SIG-M5 (cell line): ENCODE measurements at places on chromosomes 11 and 22.
A peak's percentile ranks its signal among the peaks of the same experiment; 100 is the strongest.

DNA sequence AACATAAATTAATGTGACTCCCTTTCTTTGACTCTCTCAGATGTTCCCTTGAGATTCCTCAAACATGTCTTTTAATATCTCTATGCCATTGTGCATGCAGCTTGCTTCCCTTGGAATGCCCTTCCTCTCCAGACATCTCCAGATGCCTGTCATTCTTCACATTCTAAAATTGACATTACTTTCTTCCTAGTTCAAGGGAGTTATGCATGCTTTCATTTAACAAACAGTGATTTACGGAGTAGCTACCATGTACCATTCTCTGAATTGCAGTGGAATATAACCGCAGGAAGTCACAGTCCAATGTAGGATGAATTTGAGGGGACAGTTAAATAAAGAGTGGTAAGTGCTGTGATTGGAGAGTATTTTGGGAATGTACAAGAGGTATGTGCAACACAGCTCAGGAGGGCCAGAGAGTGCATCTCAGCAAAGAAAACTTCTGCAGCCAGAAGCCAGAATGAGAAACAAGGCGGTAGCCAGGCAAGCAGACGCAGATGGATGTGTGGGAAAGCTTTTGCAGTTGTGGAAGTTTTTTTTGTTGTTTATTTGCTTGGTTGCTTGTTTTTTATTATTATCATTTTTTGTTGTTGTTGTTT is 18.7 kb downstream of the MMP10 start:
- no peak for DNase-seq

GRCh38 chr11:6615046-6615445 is 3.0 kb upstream of the TAF10 start:
- DNase-seq, result no peak

DNA sequence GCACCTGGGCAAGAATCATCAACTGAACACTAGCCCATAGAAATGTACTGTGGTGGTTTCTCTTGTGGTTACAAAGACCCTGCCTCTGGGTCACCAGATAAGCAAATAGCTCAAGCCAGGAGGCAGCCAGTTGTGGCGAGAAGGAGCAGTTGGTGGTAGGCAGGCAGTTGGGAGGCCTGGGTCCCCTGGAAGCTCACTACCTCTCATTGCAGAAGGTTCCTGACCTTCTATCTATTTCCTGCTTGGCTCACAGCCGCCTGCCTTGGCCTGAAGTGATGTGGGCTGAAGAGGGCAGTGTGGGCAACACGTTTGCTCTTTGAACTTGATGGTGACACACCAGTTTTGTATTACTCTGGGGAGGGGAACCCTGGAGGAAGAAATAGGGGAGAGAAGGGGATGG is 34.7 kb downstream of the NECTIN1 start:
- DNase-seq, result no peak

- DNase-seq, result no peak
Observed at GRCh38 chr11:70547386-70547785, 149.1 kb downstream of the CTTN start.

GRCh38 chr11:3781423-3781822 is 15.9 kb downstream of the NUP98 start:
- peak; percentile 38 for DNase-seq

GRCh38 chr22:49415151-49415951 is 412.3 kb downstream of the BRD1 start:
- no peak for DNase-seq

GRCh38 chr11:2944530-2944929 is 15.3 kb upstream of the PHLDA2 start:
- no peak for DNase-seq

- DNase-seq, result no peak
Observed at GRCh38 chr11:2305140-2305778, 3.4 kb downstream of the TSPAN32 start.

DNA sequence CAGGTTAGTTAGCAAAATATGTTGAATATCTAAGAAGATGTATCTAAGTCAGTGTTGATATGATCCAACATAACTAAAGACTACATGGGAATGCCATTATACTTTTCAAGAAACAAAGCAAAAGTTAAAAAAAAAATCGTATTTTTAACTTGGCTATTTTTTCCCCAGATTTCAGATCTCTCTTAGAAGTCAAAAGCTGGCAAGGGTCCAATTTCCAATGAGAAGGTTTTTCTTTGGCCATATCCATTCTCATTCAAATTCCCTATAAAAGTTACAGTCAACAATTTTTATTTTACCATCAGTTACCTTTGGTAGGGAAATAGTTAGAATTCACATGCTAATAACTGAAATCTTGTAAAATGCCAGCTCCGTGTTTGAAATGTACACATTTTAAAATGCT is 70.5 kb upstream of the FAT3 start:
- no peak for DNase-seq

GRCh38 chr11:46680815-46681214 is 19.6 kb downstream of the ARHGAP1 start:
- no peak for DNase-seq

DNA sequence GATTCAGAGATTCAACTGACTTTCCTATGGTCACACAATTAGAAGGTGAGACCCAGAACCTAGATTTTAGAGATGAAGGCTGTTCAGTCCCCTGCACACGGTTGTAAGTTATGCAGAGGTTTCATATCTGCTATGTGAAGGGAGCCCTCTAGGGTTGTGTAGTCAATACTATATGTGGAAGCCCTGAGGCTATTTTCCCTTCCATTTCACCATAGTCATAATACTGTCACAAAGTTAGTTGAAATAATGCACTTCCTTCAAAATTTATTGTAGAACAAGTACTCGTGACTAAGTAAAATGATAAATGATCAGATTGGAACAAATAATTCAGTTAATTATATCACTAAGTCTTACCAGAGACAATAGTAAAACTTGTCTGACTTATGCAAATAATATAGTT is 48.8 kb downstream of the ENDOD1 start:
- DNase-seq, result no peak

DNA sequence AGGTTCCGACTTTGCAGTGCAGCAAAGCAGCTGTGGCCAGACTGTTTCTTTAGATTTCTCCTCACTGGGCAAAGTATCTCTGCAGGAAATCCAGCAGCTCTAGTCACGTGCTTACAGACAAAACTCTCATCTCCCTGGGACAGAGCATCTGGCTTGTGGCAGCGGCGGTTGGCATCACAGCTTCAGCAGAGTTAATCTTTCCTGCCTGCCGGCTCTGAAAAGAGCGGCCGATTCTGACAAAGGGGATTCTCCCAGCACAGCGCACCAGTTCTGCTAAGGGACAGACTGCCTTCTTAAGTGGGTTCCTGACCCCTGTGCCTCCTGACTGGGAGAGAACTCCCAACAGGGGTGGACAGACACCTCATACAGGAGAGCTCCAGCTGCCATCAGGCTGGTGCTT is 1357.3 kb upstream of the TENM4 start:
- no peak for DNase-seq

GRCh38 chr22:18083406-18083805 is 5.6 kb downstream of the PEX26 start:
- no peak for DNase-seq

DNA sequence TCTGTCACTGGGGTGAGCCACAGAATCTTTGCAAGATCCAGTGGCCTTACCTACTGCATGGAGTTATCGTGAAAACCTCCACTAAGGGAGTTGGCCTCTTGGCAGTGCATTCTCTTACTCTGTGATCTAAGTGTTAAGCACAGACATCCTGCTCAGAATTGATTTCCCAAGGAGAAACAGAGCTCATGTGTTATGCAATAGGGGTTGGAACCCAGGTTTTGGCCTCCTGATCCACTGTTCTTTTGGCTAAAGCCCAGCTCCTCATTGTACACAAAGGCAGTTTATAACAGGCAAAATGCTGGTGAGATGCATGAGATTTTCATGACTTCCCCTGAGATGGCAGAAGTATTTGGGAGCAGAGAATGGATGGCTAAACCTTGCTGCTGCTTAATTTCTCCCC is 11.8 kb downstream of the DTX4 start:
- no peak for DNase-seq

- no peak for DNase-seq
Observed at GRCh38 chr11:65698205-65698604, 13.8 kb upstream of the KAT5 start.

DNA sequence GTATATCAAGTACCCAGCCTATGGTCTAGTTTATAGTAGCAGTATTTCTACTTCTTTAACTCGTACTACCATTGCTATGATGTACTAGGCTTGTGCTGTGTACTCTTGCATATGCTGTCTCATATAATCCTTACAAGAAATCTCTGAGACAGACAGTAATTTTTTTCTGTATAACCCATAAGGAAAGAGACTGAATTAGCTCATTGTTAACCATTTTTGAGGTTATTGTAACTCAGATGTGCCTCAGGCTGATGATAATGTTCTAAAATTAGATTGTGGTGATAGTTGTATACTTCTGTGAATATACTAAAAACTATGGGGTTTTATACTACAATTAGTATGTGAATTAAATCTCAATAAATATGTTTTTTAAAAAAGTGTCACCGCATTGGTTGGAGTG is 112.2 kb upstream of the RRM1 start:
- no peak for DNase-seq

DNA sequence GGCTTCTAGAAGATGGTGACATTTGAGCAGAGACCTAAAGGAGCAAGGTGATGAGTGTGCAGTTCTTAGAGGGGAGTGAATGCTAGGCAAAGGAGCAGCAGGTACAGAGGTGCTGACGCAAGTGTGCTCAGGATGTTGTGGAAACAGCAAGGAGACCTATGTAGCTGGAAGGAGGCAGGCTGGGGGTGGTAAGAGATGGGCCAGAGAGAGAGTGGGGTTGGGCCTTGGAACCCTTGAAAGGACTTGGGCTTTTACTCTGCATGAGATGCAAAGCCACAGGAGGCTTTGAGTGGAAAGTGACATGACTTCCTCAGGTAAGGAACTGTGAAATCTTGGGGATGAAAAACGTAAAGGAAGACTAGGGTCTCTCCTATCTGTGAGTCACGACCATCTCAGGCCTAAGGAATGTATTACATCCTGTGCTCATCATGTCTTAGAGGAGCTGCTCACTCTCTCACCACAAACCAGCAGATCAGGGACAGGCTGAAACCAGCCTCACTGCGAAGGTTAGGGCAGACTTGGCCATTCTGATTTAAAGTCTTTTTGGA is 65.4 kb downstream of the MICAL2 start:
- DNase-seq, result no peak

- no peak for DNase-seq
Observed at GRCh38 chr11:90218606-90219005, 4.2 kb downstream of the CHORDC1 start.

DNA sequence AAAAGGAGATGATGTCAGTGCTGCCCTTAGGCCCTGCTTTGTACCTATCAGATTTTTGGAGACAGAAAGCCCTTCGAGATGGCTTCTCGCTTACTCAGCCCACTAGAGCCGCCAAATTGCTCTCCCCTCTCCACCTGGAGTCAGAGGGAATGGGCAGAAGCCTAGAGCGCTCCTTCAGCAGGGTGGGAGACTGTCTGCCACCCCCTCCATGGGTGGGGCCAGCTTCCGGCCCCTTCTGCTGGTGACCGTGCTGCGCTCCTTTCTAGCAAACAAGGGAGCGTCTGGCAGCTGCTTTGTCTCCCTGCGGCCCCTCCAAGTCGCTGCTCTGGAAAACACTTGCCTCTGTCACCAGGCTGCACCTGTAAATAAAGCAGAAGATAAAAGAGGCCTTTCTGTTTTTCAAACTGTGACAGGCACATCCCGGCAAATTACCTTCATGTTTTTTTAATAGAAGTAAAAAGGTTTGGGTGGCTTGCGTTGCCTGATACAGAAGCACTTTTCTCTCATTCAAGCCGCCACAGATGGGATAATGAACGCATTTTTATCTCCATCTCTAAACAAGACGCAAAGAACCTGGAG is 145.7 kb upstream of the NECTIN1 start:
- no peak for DNase-seq

GRCh38 chr11:98040061-98040808 is 980.5 kb upstream of the CNTN5 start:
- DNase-seq, result no peak

- DNase-seq, result no peak
Observed at GRCh38 chr11:115926601-115927000, 422.4 kb upstream of the CADM1 start.

- no peak for DNase-seq
Observed at GRCh38 chr11:46050003-46050461, 71.2 kb downstream of the PHF21A start.

DNA sequence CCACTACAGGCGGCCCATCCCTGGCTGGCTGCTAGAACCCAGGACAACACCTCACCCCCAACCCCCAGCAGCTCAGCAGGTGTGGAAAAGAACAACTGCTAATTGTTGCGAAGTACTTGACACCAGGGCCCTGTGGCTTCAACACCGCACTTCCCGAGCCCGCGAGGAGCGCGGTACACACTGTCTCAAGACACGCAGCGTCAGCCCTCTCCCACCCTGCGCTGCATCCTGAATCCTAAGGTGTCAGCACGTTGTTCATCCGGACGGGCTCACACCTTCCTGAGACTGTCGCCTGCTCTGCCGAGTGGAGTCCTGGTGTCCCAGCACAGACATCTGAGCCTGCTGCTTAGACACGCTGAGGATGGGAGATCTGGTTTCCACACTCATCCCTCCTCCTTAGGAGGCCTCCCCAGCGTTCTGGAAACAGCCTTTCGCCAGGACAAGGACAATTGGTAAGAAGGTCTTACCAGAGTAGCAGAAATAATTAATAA is 1336.2 kb downstream of the BRD1 start:
- no peak for DNase-seq

- DNase-seq, result no peak
Observed at GRCh38 chr11:1336836-1337646, 27.6 kb upstream of the TOLLIP start.

DNA sequence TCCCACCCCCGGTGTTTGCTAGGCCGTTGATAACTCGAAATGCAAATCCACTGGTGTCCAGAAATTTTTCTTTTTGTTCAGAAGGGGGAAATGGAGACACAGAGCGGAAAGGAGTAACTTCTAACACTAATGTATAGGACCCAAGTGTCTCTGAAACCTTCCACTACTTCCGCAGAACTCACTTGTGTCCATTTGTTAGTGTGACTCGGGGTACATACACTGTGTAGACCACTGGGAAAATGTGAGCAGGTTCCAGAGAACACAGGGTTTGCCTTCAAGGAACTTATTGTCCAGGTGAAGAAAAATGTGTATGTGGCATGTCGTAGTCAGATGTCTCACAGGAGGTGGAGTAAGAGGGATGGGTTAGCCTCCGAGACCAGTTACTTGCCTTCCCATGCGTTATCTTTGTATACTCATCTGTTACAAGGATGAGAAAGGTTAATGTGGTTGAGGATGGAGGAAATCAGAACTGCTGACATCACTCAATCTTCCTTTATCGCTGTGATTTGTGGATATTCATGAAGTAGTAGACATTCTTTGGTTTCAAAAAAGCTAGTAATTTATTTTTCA is 857 bp downstream of the ARCN1 start:
- DNase-seq, result no peak

GRCh38 chr22:37905534-37906363 is at the start of gene MICALL1:
Gene MICALL1, plus strand, starts transcription at chr22:37906297. Its CDS starts 126 bp downstream, at chr22:37906423.
- DNase-seq, result no peak
